ENCODE measurements at places on chromosomes 16 and 17. TPM values are rescaled to one million over a fixed set of nuclear protein-coding genes. Genes with fewer than 3 reads are reported as not detected.

CCL4L2 gene
- total RNA-seq = not detected

GPS1 gene
- 107 TPM for total RNA-seq

PRCD gene
- 0.85 TPM for total RNA-seq

CNGB1 gene
- total RNA-seq = not detected

ZNF287 gene
- 2.5 TPM for total RNA-seq

MPV17L gene
- total RNA-seq = 0.09 TPM

KCTD11 gene
- 3.6 TPM for total RNA-seq

LIG3 gene
- total RNA-seq = 39.9 TPM

ZG16 gene
- not detected for total RNA-seq

GJD3 gene
- not detected for total RNA-seq

CD300LF gene
- total RNA-seq = not detected

UNK gene
- total RNA-seq = 9.3 TPM

GPR142 gene
- total RNA-seq = not detected

EPX gene
- total RNA-seq = not detected

KCNH6 gene
- not detected for total RNA-seq

ADAMTS18 gene
- total RNA-seq = 6.6 TPM

TEX2 gene
- total RNA-seq = 23.7 TPM

KCNJ12 gene
- 1.2 TPM for total RNA-seq

EFTUD2 gene
- 176 TPM for total RNA-seq

VPS9D1 gene
- total RNA-seq = 6.7 TPM

EXOC3L1 gene
- total RNA-seq = 2.4 TPM

SLFN12L gene
- not detected for total RNA-seq

TACO1 gene
- 18.2 TPM for total RNA-seq

ASIC2 gene
- 0.09 TPM for total RNA-seq

CSHL1 gene
- total RNA-seq = not detected

ACE gene
- total RNA-seq = 46.8 TPM

APOBR gene
- total RNA-seq = not detected

SOST gene
- not detected for total RNA-seq

TBC1D3L gene
- 2.0 TPM for total RNA-seq

SMPD3 gene
- total RNA-seq = under 0.01 TPM

SPAG9 gene
- total RNA-seq = 106 TPM

KRTAP3-2 gene
- not detected for total RNA-seq

EEF2K gene
- 28.0 TPM for total RNA-seq

ABCA9 gene
- 2.4 TPM for total RNA-seq

TMEM92 gene
- not detected for total RNA-seq

MEIOB gene
- under 0.01 TPM for total RNA-seq

SCNN1B gene
- total RNA-seq = under 0.01 TPM

TBC1D3I gene
- total RNA-seq = under 0.01 TPM

KRTAP2-1 gene
- total RNA-seq = not detected

ABCC12 gene
- total RNA-seq = not detected

CA5A gene
- not detected for total RNA-seq

EVPL gene
- total RNA-seq = not detected

RCVRN gene
- not detected for total RNA-seq

MPP2 gene
- total RNA-seq = 0.54 TPM

LGALS9 gene
- 6.9 TPM for total RNA-seq

UBE2O gene
- 22.7 TPM for total RNA-seq

C16orf54 gene
- not detected for total RNA-seq

RGS9 gene
- total RNA-seq = 0.81 TPM

ADAP2 gene
- not detected for total RNA-seq

TP53TG3E gene
- not detected for total RNA-seq

GRB7 gene
- not detected for total RNA-seq

VMO1 gene
- 0.19 TPM for total RNA-seq

TP53TG3F gene
- total RNA-seq = not detected

KLHL10 gene
- not detected for total RNA-seq

CDH11 gene
- total RNA-seq = 91.9 TPM

CEP112 gene
- total RNA-seq = 10.4 TPM

DHRS7B gene
- 23.0 TPM for total RNA-seq

HID1 gene
- 11.5 TPM for total RNA-seq

C1QBP gene
- 239 TPM for total RNA-seq

All from endothelial cell of coronary artery (primary cell).